Activated T-cell treated with anti-CD3 and anti-CD28 coated beads, Interleukin-2, amount 50 U/mL, for 72 hours (primary cell): ENCODE measurements at places on chromosomes 6 and 20.

DNA sequence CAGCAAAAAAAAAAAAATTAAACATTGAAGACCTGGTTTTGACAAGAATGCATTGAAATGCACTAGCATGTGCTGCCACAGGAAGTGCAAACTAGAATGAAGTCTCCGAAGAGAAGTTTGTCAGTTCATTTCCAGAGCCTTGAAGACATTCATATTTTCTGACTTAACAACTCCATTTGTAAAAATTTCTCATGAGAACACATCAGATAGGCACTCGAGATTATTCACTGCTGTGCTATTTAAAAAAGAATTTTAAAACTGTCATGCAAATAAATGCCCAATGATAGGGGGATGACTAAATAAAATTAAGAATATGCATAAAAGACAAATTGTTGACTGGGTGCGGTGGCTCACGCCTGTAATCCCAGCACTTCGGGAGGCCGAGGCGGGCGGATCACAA is 394.6 kb upstream of the JARID2 start:
- DNase-seq: no peak

- no peak for DNase-seq
Measured at GRCh38 chr6:119148098-119148824, 69.8 kb upstream of the FAM184A start.

DNA sequence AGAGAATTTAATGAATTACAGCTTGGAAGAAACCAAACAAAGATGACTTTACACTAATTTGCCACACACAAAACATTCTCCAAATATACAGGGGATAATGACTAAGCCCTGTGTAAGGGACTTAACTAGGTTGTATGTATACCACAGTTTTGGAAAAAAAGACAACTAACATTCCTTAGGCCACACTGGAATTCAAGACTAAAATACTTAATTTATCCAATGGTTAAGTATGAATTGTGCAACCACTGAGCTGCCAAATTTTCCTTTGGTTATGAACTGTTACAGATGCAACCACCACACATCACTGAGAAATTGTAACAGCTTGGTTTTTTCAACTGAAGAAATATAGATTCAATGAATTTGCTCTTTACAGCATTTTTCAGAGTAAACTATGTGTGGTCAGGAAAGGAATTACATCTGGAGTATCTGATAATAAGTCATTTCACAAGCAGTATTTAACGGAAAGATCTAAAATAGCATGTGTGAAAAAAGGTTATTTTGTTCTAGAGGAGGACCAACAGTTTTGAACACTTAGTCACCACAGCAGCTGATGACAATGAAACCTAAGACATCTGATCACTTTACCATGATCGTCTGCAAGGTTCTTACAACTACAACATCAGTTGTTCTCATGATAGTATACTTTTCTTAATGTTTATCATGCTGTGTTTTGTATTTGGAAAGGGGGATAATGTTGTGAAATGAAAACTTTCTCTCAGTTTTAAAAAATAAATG is 318.8 kb downstream of the BCKDHB start:
- DNase-seq: no peak

- no peak for DNase-seq
Measured at GRCh38 chr20:7889736-7890135, 50.5 kb downstream of the HAO1 start.

DNA sequence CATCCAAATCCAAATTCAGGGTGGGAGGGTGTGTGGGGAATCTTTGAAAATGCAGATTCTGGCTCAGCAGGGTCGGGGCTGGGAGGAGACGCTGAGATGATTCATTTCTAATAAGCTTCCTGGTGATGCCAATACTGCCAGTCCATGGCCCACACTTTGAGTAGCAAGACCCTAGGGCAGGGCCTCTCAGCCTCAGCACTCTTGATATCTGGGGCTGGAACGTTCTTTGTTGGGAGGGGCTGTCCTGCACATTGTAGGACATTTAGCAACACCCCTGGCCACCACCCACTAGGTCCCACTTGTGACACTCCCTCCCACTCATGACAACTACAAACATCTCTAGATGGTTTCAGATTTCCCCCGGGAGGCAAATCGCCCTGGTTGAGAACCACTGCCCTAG is 191.0 kb downstream of the ZDHHC14 start:
- DNase-seq: no peak
